ENCODE measurements at places on chromosomes 16 and 17. TPM values are rescaled to one million over a fixed set of nuclear protein-coding genes. Genes with fewer than 3 reads are reported as not detected.

- DNase-seq = no peak
Measured at GRCh38 chr16:239948-240277, 5.3 kb downstream of the FAM234A start.

GRCh38 chr17:83037084-83037873 is 42.1 kb upstream of the METRNL start:
- DNase-seq = no peak

- DNase-seq = no peak
Measured at GRCh38 chr16:71629278-71630016, 3.5 kb downstream of the MARVELD3 start.

- no peak for DNase-seq
Measured at GRCh38 chr17:50204431-50204830, 3.0 kb upstream of the COL1A1 start.

- DNase-seq = no peak
Measured at GRCh38 chr17:72189768-72190593, 69.2 kb downstream of the SOX9 start.

DNA sequence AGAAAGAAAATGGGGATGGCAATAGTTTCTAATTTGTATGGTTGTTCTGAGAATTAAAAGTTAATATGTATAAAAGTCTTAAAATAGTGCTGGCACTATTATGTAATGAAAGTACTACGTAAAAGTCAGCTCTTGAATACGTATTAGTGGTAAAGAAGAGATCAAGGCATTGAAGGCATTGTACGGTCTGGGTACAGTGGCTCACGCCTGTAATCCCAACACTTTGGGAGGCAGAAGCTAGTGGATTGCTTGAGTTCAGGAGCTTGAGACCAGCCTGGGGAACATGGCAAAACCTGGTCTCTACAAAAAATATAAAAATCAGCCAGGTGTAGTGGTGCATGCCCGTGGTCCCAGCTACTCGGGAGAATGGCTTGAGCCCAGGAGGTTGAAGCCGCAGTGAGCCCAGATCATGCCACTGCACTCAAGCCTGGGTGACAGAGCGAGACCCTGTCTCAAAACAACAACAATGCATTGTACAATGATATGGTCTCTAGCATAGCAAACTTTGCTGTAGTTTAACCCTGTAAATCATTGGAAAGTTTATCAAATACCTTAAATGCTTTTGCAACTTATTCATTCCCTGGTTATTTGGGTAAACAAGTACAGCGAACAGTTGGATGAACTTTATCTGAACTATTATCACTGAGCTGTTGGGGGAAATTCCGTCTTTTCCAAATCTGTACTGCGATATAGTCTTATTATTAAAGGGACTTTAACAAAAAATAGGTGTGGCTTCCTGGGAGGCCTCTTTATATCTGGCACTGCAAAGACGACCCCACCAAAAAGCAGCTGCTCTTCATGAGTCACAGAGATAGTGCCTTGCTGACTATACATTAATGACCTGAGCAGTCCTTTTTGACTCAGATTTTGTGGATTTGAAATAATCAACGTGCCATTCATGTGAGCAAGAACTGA is 73.6 kb downstream of the GPRC5B start:
- no peak for DNase-seq

The ODAD4 gene
- polyA plus RNA-seq = 8.8 TPM
